ENCODE measurements at places on chromosomes 4 and X.

DNA sequence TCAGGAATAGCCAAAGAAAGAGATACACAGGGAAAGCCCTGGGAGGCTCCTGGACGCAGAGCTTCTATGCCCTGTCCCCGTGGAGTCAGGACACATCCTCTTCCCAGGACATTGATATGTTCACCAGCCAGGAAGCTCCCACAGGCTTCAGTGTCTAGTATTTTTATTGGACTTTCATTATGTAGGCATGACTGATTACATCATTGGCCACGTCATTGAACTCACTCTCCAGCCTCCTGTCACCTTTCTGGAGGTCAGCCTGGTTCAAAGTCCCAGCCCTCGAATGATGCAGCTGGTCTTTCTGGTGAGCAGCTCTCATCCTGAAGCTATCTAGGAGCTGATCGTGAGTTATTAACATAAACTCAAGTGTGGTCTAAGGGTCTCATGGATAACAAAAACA, 104.1 kb downstream of the CPEB2 start:
- DNase-seq = no peak

GRCh38 chr4:18934197-18934596, 912.6 kb upstream of the LCORL start:
- no peak for DNase-seq

DNA sequence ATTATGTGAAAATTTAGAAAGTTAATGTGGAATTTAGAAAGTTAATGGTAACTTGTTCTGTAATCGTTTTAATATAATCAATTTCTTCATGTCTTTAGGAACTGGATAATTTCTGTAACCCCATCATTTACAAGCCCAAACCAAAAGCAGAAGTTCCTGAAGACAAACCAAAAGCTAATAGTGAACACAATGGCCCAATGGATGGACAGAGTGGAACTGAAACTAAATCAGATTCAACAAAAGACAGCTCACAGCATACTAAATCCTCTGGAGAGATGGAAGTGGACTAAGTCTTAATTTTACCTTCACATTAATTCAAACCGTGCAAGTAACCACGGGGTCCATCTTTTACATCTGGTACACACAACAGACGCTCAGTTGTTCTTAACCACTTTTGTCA, 48.1 kb upstream of the PLK4 start:
- no peak for DNase-seq

GRCh38 chr4:86972997-86973396, 38.2 kb downstream of the AFF1 start:
- DNase-seq = no peak

DNA sequence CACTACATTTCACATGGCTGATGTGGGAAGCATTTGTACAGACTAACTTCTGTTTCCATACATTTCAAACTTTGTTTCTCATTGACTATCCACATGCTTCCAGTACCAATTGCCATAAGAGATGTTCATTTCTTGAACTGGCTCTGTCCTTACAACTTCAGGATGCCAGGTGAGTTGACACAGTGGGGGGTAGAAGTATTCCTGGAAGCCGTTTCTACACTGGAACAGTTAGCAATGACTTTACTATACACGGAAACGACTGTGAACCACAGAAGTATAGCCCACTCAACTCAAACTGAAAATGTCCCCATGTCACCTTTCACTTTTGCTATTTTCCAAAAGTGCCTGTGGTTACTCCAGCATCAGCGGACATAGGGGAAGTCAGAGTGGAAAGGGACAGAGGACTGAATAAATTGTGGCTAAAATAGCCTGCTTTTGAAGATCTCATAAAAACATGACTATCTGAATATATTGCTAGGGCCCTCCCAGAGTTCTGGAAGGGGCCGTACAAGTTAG, 38.0 kb upstream of the DSPP start:
- DNase-seq = no peak

DNA sequence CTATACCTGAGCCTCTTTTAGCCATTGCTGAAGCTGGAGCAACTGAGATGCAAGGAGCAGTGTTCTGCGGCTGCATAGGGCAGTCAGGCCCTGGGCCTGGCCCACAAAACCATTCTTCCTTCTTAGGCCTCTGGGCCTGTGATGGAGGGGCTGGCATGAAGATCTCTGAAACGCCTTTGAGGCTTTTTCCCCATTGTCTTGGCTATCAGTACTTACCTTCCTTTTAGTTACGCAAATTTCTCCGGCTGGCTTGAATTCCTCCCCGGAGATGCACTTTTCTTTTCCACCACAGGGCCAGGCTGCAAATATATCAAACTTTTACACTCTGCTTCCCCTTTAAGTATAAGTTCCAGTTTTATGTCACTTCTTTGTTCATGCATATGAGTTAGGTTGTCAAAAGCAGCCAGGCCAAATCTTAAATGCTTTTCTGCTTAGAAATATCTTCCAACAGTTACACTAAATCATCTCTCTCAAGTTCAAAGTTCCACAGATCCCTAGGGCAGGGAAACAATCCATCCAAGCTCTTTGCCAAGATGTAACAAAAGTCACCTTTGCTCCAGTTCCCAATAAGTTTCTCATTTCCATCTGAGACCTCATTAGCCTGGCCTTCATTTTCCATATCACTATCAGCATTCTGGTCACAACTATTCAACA, 194.4 kb upstream of the PCDH7 start:
- DNase-seq = no peak

DNA sequence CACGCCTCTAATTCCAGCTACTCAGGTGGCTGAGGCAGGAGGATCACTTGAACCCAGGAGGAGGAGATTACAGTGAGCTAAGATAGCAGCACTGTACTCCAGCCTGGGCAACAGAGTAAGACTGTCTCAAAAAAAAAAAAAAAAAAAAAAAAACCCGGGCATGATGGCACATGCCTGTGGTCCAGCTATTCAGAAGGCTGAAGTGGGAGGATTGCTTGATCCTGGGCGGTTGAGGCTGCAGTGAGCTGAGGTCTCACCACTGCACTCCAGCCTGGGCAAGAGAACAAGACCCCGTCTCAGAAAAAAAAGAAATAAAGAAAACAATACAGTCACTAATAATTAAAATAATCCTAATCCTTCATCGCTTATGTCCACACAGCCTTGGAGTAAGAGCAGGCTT, 68.1 kb downstream of the APBB2 start:
- DNase-seq = no peak

DNA sequence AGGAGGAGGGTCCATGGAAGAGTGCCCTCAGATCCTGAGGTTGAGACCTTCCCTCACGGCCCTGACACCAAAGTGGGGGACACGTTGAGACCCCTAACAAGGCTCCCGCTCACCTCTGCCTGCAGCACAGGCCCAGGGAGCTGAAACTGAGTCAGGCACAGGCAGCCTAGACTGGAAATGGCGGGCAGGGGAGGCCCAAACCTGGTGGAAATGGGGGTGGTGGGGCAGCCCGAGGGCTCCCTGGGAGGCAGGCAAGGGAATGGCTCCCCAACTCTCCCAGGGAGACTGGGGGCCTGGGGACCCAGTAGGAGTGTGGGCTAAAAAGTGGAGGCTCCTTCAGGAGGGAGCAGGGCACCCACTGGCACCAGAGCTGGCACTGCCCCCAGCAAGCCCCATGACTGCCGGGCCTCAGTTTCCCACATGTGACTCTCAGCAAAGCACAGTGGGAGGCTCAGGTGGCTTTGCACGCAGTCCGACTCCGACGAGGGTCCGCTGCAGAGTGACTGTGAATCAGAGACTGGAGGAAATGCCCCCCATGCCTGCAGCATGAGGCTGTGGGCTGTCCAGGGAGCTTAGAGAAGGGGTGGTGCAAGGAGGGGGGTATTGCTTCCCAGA, 5.9 kb downstream of the NKX1-1 start:
- DNase-seq = no peak

DNA sequence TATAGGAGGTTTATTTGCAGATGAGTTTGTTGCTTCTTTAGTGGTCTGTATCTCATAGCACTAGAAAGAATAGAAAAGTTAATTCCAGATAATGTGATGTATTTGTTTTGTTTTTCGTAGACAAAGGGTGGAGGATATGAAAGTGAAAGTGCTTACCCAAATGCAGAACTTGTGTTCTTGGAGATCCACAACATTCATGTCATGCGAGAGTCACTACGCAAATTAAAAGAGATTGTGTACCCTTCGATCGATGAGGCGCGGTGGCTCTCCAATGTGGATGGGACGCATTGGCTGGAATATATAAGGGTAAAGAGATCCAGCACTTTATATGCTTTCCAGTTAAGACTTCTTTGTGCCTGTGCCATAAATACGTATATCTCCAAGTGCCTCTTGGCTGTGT, 43.3 kb downstream of the MTMR1 start:
- DNase-seq = no peak
